ENCODE measurements at places on chromosomes 16 and 17.

- no peak for DNase-seq
These were observed 16.3 kb downstream of the HOXB1 start for GRCh38 chr17:48514477-48514876.

- DNase-seq, result no peak
These were observed 232.0 kb downstream of the SNX29 start for GRCh38 chr16:12208341-12209035.

DNA sequence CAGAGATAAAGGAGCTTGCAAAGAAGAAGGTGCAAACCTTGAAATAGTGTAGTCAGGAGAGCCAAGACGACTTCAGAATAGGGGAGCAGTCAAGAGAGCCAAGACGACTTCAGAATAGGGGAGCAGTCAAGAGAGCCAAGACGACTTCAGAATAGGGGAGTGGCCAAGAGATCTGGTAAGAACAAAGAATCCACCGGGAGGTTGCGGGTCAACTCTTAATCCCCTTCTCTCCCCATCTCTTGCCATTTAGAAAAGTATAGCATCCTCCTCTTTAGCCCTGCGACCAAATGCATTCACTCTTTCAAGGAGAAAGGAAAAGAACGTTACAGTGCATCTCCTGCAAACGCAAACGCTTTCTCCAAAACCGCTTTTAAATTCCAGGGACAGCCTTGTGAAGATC is 713 bp downstream of the KNOP1 start:
- DNase-seq, result no peak

DNA sequence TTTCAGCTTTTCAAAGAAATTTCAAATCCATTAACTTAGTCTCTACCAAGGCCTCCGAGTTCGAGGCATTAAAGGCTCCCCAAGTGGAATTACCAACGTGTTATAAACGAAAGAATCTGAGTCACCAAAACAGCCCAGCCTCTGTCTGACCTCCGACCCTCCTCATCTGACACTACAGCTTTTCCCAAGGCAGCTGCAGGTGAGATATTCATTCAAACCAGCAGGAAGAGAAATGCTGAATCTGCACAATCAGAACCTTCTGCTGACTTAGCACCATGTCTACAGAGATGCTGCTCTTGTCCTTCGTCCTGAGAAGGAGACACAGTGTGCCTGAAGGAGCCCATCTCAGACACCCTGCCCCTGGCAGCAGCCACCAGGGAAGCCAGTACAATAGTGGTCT is 30.5 kb downstream of the GRIN2A start:
- no peak for DNase-seq

DNA sequence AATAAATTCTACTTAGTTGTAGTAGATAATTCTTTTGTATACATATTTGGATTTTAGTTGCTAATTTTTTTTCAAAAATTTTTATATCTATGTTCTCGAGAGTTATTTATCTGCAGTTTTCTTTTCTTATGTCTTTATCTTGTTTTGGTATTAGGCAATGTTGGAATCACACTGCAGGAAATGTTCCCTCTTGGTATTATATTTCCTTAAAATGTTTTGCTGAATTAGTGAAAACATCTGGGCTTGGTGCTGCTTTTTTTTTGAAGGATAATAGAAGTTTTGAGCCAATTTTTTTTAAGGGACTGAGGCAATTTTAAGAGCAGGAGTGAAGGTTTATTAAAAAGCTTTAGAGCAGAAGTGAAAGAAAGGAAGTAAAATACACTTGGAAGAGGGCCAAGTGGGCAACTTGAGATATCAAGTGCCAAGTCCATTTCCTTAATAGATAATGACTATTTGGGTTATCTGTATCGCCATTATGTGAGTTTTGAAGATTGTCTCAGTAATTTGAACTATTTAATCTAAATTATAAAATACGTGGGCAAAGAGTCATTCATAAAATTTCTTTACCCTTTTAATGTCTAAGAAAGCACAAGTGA is 1390.1 kb upstream of the CDH8 start:
- DNase-seq, result peak; percentile 65

- no peak for DNase-seq
These were observed 345.7 kb downstream of the HAPSTR1 start for GRCh38 chr16:9437115-9437514.

DNA sequence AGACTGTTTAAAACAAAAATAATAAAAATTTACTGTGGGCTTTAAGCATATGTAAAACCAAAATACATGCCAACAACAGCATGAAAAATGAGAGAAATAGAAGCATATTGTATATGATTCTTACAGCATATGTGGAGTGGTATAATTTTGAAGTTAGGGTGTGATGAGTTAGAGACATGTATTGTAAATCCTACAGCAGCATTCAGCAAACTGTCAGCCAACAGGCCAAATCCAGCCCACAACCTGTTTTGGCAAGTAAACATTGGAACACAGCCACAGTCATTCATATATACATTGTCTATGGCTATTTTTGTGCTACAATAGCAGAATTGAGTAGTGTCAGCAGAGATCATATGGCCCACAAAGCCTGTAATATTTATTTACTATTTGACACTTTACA is 42.3 kb downstream of the ZNF18 start:
- DNase-seq, result no peak

DNA sequence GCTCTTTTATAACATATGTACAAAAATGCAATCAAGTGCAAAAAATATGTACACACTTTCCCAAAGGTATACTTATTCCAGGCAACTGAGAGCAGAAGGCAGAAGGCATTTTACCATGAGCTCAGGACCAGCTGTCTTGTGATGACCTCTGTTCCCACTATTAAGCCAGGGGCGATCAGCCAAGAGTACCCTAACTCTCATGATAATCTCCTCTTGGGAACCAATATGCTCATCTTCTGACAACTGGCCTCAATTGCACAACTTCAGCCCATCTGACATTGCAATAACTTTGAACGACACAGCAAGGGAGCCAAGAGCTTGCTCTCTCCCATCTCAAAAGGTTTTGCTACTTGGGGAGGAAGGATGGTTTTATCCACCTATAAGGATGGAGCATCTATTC is 471.9 kb downstream of the HS3ST3B1 start:
- no peak for DNase-seq

DNA sequence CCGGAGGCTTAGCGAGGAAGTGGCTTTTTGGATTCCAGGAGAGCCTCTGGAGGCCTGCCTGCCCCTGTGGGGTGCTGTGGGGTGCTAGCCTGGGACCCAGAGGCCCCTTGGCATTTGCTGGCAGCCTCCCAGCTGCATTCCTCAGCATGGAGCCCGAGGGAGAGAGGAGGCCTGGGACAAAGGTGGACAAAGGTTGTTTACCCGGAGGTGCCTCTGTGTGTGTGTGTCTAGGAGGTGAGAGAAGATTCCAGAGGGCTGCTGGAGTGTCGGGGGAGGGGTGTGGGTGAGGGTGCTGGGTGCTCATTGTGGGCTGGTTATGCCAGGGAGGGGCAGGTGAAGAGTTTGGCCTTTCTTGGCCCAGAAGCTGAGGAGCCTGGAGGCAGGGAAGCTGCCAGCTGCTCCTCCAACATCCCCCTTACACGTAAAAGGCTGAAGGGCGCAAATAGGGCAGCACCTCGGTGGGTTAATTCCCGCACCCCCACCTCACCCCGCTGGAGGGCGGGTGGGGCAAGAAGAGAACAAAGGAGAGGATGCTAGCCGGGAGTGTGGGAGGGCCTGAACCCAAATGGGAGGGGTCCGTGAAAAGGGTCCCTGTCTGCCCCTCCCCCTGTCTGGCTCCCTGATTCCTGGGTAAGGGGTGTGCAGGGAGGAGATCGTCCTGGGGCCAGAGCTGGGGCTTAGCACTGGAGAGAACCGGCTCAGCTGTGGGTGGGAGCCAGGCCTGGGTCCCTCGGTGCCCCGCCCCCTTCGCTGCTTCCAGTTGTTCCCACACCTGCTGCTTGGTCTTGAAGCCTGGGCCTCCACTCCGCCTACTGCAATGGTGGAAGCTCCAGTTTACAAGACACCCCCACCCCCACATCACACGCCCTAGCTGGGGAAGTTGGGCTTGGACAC is 9.9 kb downstream of the HEXIM2 start:
- DNase-seq, result no peak

- DNase-seq, result no peak
These were observed 26.0 kb downstream of the DCUN1D3 start for GRCh38 chr16:20874088-20874581.

DNA sequence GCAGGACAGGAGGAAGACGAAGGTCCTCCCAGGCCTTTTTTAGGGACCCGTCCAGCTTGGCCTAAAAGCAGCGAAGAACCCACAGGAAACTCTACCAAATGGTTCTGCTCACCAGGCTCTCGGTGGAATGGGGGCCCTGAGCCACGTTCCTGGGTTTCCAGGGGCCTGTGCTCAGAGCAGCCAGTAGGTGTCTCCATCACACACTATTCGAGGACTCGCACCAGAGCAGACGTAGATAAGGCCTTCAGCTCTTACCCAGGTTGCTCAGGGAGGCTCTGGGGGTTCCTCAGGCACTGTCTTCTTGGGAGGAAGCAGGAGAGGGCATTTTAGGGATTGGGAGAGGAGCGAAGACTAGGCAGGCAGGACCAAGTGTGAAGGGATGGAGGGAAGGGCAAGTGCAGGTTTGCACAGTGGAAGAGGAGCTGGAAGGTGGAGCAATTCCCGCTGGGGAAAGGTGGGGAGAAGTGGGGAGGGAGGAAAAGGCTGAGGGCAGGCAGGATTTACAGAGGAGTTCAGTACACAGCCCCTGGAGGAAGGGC is 157.1 kb downstream of the RGS9 start:
- peak; percentile 80 for DNase-seq

DNA sequence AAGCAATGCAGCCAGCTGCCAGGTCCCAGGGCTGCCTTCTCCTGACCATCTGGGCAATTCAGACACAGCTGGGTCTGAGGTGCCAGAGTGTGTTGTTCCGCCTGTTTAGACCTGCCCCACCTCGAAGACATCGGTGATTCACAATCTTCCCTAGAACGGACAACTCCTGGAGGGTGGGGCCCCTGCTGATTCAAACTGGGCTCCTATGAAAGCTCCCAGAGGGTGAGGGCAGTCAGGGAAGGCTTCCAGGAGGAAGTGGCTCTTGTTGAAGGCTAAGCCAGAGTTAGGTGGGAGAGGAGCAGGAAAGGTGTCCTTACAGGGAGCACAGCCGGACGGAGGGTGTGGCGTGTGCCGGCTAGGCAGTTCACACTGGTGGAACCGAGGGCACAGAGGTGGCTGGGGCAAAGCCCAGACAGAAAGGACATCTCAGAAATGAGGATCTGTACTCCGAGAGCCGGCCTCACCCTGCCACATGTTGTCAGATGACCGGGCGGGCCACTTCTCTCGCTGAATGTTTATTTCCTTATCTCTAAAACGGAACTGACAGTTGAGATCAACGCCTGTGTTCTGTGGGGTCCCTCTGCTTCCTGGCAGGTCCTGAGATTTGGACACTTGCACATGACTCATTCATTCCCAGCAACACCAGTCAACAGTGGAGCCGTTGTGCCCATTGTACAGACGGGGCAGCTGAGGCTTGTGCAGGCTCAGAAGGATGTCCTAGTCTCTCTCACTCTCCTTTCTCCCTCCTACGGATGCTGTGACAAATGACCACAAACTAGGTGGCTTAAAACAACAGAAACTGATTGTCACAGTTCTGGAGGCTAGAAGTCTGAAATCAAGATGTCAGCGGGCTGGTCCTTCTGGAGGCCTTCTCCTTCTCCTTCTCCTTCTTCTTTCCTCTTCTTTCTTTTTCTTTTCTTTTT is 26.9 kb upstream of the LITAF start:
- DNase-seq, result peak; percentile 53

GRCh38 chr17:29749045-29749825 is 126.5 kb upstream of the CORO6 start:
- no peak for DNase-seq

- no peak for DNase-seq
These were observed 45.2 kb downstream of the ST3GAL2 start for GRCh38 chr16:70393662-70394061.

DNA sequence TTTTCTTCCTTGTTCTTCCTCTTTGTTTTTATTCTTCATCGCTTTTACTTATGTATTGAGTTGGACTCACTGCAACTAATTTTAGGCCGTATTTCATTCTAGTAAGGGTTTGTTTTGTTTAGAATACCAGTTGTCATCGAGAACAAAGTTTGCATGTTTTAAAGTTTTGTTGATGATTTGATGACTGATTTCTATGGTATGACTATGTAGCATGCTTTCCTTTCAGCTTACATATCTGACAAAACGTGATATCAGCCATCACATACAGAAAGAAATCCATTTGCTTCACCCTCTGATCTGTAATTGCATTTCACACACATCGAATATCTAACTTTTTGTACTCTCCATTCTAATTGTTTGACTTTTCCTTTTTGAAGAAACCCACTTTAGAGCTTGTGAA is 4.0 kb downstream of the PRKCA start:
- peak; percentile 54 for DNase-seq

DNA sequence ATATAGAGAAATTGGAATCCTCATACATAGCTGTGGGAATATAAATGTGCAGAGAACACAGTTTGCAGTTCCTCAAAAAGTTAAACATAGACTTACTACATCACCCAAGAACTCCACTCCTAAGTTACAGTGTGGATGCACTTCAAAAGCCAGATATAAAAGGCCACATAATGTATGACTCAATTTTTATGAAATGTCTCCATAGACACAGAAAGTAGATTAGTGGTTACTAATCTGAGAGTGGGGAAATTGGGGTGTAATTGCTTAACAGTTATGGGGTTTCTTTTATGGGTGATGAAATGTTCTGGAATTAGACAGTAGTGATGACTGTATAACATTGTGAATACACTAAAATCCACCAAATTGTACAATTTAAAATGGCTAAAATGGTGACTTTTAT is 60.9 kb downstream of the CACNG1 start:
- peak; percentile 68 for DNase-seq

GRCh38 chr17:58278661-58279015 is 2.1 kb downstream of the MPO start:
- DNase-seq, result no peak

DNA sequence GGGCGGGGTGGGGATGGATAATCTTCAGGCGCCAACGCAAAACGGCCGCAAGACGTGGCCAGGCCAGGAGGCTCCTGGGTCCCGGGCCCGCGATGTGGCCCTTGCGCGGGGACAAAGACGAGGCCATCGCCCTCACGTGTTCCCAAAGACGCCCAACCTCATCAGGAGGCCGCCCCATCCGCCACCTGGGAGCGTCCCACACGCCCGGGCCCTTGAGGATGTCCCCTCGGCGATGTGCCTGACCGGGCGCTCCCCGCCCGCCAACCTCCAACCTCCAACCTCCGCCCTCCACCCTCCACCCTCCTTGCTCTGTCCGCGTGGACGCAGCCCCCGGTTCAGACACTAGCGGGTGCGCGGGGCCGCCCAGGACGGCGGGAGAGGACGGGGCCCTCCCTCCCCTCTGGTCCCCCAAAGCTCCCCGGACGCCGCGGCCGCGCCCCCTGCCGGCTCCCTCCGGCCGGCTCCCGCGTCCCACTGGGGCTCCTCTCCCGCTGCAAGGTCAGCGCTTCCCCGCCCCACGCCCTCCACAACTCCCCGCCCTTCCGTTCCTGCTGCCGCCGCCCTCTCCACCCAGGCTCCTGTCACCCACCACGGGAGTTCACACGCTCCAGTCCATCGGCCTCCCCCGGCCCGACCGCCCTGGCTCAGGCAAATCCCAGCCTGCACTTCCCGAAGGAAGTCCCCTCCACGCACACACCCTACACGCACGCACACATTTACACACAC is 250.8 kb upstream of the RPL38 start:
- no peak for DNase-seq

GRCh38 chr16:81539009-81539758 is 94.6 kb downstream of the CMIP start:
- no peak for DNase-seq

GRCh38 chr17:39979016-39979670 is 1.5 kb upstream of the PSMD3 start:
- peak; percentile 71 for DNase-seq

GRCh38 chr17:17750881-17751280 is 69.6 kb downstream of the RAI1 start:
- no peak for DNase-seq
